ENCODE measurements at places on chromosomes 1 and 21.

DNA sequence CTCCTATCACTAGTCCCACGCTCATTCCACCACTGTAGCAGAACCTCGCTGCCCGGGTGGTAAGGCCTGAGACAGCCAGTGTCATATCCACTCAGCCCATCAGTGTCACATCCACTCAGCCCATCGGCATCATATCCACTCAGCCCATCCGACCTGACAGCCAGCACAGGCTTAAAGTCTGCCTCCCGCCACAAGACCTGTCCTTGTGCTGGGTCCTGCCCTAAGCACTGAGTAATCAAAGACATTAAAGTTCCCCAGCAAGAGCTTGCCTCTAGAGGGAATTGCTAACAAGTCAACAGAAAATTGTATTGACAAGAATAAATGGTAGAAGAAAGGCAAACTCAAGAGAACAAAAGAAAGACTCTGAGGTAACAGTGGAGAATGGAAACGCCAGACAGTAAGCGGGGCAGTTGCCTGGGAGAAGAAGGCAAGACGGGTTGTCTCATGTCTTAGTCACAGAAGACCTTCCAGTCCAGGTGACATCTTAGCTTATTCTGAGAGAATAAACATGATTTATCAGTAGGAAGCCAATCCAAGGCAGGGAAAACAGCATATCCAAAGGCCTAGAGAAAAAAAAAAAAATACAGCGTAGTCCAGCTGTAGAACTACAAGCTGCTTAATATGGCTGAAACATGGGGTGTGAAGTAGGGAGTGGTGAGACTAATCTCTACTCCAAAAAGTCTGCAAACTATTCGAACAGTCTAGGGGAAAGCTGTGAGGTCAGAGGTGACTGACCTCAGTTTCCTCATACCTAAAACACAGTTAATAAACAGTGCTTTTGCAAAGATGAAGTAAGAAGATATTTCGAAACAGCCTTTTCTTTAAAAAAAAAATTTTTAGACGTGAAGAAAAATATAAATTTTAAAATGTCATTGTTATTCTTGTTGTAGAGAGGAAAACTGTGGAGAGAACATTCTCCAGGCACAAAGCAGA, 1.1 kb downstream of the ITLN1 start:
- DNase-seq, result no peak

DNA sequence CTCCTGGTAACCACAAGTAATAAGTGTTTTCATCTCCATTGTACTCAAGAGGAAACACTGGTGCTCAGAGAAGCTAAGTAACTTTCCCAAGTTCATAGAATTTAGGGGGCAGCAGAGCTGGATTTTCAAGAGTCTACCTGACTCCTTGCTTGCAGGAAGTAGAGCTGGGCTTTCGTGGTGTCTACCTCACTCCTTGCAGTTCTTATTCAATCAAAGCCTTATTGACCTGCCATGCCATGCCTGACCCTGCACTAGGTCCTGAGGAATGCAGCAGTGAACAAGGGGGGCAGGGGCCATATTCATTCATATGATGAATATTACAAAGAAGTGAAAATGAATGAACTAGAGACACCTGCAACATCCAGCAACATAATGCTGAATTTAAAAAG, 93.3 kb downstream of the GLIS1 start:
- no peak for DNase-seq

DNA sequence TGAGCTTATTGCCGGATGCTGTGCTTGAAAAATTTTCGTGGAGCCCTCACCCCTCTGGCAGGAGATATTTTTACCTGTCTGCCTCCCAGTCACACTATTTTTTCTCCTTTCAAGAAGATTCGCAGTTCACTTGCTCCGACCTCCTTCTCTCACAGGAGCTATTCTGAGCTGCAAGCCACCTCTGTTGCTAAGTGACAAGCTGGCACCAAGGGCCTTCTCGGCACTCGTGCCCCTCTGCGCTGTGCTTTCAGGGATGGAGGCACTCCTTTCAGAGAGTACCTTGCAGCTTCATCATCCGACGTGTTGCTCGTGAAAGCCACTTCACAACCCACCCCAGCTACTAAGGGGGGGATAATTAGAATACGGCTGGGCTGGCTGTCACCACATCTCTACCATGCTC, 11.6 kb downstream of the SLC6A17 start:
- DNase-seq, result no peak

DNA sequence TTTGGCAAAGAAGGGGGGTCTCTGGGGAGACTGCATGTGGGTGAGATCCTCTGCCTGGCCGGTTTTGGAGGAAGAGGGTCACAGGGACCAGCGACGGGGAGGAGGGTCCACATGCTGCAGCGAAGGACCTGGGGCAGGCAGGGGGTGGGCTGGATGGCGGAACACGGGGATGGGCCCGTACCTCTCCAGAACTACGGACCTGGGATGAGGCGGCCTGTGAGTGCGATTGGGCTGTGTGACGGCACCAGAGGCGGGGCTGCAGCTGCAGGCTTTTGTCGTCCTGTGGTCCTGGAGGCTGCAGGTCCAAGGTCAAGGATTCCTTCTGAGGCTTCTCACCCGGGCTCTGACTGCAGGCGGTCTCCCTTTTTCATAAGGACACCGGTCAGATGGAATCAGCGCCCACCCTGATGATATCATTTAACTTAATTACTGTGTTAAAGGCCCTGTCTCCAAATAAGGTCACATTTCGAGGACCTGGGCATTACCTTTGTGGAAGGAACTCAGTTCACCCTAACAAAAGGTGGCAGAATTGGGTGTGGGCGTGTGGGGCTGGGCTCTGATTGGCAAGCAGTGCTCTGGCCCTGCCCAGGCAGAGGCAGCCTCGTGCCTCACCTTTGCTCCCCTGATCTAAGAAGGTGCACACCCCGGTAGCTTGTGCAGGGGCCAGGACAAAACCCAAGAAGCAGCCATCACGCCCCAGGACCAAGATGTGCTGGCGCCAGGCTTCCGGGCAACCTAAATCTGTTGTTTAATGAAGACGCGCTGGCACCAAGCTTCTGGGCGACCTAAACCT, 60.0 kb upstream of the TRAPPC10 start:
- no peak for DNase-seq

DNA sequence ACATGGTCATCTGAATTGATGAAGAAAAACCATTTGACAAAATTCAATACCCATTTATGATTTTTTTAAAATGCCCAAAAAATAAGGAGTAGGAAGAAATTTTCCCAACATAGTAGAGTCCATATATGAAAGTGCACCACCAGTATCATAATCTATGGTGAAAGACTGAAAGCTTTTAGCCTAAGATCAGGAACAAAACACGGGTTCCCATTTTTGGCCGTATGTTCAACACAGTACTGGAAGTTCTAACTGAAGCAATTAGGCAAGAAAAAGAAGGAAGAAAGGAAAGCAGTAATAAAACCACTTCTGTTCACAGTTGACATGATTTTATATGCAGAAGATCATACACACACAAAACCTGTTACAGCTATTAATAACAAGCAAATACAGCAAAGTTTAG, 227.8 kb upstream of the RAB4A start:
- DNase-seq, result no peak
